Right renal pelvis (tissue), 4 donors: ENCODE measurements at places on chromosomes 1 and 21.

DNA sequence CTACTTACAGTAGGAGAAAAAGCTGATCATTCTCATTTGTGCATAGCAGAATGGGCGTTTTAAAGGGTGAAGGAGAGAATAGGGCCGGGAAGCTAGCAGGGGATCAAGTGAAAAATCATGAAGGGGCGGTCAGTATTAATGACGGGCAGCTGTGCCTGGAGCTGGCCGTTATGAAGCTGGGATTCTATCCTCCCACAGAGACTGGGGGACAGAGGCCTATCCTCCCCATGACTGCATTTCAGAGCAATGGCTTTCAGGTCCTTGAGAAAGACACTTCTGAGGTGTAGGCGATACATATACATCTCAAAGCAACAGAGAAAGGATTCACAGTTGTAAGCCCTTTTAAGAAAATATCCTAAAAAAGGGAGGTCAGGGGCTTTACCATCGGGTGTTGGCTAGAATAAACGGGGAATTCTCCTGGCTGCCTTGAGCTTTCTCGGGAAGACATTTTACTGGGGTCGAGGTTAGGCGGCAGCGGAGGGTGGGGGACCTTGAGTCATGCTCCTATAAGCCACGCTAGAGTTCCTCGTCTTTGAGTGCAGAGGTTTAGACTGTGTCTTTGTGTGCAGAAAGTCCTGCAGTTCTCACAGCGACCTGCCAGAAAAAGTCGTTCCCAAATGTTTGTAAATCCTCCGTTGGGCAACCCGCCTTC, 559 bp upstream of the MTARC2 start:
- no peak for DNase-seq

- DNase-seq = no peak
These were observed 217.7 kb downstream of the CRB1 start for GRCh38 chr1:197485790-197486189.

GRCh38 chr1:159030311-159030710, 20.6 kb downstream of the IFI16 start:
- DNase-seq = no peak

GRCh38 chr1:229884765-229885164, 182.3 kb upstream of the GALNT2 start:
- DNase-seq = no peak

GRCh38 chr21:28104346-28104745, 888.3 kb downstream of the LTN1 start:
- no peak for DNase-seq

DNA sequence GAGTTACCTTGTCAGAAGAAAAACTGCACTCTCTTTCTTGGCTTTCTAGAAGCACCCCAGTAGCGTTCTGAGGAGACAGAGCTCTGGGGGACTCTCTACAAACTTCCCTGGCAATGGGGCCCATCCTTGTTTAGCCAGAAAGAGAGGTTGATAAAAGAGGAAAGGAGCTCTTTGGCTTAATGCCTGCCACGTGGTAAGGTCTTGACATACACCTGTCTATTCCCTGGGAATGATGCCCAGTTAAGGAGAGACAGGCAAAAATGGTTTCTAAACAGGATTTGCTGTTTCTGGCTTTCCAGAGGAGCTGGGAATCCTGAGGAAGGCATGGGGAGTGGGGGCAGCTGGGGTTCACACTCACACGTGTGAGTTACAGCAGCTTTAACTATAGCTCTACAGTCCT, 30.2 kb upstream of the IL20 start:
- no peak for DNase-seq

- no peak for DNase-seq
These were observed 35.0 kb downstream of the C21orf91 start for GRCh38 chr21:17784180-17784598.
